ENCODE measurements at places on chromosomes 1 and 21.

GRCh38 chr1:79655876-79656275 is 649.3 kb upstream of the ADGRL4 start:
- no peak for DNase-seq

GRCh38 chr1:3510136-3510955 is 55.9 kb downstream of the ARHGEF16 start:
- DNase-seq, result no peak

- DNase-seq, result peak; percentile 36
Observed at GRCh38 chr1:67855961-67856360, 22.7 kb upstream of the GNG12 start.

GRCh38 chr1:23122023-23122748 is 46.5 kb downstream of the LUZP1 start:
- no peak for DNase-seq

GRCh38 chr1:242828828-242829227 is 304.3 kb upstream of the PLD5 start:
- DNase-seq, result no peak

DNA sequence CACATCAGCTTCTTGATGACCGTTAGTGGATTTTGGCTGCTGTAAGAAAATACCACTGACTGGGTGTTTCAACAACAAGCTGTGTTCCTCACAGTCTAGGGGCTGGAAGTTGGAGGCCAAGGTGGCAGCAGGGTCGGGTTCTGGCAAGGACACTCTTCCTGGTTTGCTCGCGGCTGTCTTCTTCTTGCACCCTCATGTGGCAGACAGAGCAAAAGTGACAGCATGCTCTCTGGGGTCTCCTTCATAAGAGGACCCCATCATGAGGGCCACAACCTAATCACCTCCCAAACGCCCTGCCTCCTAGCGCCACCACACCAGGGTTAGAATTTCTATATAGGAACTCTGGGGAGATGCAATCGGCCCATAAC is 18.6 kb upstream of the TSPEAR start:
- no peak for DNase-seq

GRCh38 chr1:112696578-112697314 is 10.2 kb downstream of the RHOC start:
- no peak for DNase-seq

DNA sequence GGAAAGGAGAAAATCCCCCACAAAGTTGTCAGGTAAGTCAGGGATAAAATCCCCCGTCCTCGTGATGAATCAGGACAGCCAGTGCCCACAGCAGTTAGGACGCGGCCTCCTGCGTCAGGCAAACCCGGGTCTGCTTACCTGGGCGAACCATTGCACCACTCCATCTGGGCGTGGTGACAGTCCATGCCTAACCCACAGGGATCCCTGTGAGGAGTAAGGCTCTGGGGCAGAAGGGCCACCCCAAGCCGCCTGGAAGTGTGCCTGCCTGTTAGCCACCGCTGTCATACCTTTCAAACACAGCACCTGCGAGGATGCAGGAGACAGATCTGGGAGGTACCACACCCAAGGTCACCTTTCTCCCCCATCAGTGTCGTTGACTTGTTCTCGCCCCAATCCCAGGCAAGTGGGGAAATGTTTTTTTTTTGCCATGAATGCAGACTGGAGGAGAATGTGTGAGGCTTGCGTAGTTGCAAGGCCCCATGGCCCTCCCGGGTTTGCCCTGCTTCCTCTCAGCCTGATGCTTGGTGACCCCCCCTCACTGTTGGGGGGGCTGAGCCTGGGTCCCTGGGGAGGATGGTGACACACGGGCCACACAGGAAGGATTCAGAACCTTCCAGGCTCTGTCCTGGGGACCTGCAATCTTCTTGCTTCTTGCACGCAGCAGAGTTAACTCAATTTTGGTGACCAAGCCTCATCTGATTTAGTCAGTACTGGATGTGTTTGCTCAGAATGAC is 107.0 kb downstream of the PGBD5 start:
- DNase-seq, result no peak

Data from brain microvascular endothelial cell (primary cell).